NCI-H510A treated with DMSO at 0.1 percent for 48 hours (cell line): ENCODE measurements at places on chromosomes 3 and 15.

DNA sequence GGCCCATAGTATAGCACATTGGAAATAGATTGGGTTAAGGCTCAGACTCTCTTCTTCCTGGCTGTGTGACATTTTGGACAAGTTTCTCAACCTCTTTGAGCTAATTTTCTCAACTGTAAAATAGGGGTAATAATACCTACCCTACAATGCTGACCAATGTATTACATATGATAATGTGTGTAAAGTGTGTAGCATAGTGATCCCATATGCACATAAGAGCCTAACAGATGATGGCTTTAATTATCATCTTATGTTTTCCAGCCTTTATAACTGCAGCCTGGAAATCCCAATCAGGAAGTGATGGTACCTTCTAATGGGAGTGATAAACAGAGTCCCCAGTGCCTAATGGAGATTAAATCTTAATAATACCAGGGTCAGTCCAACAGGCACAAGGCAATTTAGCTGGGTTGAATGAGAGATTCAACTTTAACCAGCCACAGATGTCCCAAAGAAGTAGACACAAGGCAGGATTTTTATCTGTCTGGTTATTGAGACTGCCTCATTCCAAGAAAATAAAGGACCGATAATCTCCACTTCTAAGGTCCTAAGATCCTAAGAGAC lies 12.0 kb downstream of the ADAMTS9 start:
- DNase-seq, result no peak

DNA sequence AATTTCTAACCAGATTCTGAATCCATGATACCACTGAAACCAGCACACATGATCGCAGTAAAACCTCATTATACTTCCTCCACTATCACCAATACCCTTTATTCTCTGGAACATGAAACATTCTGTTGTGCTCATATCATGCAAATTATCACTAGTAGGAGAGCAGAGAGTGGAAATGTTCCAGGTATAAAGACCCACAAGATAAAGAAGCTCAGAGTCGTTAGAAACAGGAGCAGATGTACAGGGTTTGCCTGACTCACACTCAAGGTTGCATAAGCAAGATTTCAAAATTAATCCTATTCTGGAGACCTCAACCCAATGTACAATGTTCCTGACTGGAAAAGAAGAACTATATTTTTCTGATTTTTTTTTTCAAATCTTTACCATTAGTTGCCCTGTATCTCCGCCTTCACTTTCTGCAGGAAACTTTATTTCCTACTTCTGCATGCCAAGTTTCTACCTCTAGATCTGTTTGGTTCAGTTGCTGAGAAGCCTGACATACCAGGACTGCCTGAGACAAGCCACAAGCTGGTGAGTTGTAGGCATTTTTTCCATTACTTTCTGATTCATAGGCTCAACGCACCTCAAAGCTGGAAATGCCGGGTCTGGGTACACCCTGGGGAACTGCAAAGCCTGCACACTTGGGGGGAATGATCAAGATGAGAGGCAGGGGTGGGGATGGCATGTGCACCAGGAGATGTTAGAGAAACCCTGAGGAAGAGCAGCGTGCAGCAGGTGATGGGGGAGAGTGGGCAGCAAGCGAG lies at the start of gene CCR2:
CCR2 (plus strand) TSS at position 465 of the 764 bp plus-strand sequence. CDS start 3,417 bp downstream, outside the sequence.
- no peak for DNase-seq

DNA sequence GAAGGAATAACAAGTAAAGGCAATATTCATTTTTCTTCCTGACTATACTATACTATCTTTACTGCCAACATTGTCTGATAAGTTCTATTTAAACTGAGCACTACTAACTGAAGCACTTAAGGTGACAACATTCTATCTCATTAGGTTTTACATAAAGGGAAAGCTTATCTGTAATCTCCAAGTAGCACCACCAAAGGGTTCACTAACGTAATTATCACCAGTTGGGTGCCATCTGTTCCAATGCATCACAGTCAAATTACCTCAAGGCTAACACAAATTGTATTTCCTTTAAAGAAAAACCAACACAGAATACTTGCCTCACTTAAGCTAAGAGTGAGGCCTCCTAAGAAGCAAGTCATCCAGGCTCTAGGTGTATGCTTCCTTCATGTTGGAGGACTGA lies 453.8 kb downstream of the RAP2B start:
- no peak for DNase-seq

- DNase-seq, result no peak
Observed at GRCh38 chr15:58608129-58608590, 141.3 kb downstream of the ADAM10 start.

GRCh38 chr15:100601163-100601562 lies 821 bp downstream of the LINS1 start:
- no peak for DNase-seq

GRCh38 chr15:90749754-90750153 lies 32.6 kb downstream of the BLM start:
- DNase-seq, result no peak

- DNase-seq, result no peak
Observed at GRCh38 chr15:29070471-29071231, 184.9 kb downstream of the APBA2 start.

DNA sequence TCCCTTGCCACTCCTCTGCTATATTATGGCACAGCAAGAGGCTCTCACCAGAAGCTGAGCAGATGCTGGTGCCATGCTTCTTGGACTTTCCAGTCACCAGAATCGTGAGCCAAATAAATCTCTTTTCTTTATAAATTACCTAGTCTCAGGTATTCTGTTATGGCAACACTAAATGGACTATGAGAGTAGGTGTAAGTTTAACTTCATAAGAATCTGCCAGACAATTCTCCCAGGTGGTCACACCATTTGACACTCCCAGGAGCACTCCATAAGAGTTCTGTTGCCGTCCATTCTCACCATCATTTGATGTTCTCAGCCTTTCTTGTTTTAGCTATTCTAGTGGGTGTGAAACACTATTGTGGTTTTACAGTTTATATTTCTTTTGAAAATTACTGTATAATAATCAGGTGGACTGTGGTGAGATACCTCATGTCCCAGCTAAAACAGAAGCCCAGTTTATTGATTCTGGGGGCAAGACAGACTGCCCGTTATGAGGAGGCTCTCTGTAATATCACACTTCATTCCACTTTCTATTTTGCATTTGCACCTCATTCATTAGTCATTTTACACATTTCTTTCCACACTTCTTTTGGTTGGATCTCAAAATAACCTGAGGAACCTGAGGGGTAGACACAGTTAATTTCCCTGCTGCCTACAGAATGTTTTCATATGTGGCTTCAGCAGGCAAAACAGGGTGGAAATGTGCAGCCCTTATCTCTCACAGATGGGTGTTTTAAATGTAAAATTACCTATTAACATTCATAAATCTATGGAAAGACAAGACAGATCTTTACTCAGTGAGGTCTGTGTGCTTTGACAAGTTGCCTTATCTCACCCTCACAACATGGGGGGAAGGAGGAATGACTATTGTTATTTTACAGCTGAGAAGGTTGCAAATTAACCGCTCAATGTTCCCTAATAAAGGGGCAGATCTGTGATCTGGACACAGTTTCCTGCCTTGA lies 42.1 kb downstream of the CDCP1 start:
- DNase-seq, result no peak

DNA sequence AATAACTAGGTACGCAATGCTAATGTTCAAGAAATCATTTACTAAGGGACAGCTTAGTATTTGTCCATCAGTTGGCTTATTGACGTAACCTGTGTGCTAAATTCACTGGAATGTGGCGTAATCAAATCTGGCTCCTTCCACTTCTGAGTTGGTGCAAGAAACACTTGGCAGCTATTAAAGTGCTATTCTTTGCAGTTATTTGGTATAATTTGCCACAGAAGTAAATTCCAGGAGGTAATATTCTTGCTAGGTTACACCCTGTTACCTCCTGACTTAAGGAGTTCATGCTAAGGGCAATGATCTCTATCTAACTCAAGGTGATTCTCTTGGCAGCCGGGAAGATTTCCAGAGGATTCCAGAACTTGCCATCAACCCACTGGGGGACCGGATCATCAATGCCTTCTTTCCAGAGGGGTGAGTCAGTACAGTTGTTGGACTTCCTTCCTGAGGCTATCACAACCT lies 25.5 kb downstream of the CHP1 start:
- no peak for DNase-seq

- peak; percentile 21 for DNase-seq
Observed at GRCh38 chr3:100603469-100603868, 5.9 kb upstream of the ADGRG7 start.

DNA sequence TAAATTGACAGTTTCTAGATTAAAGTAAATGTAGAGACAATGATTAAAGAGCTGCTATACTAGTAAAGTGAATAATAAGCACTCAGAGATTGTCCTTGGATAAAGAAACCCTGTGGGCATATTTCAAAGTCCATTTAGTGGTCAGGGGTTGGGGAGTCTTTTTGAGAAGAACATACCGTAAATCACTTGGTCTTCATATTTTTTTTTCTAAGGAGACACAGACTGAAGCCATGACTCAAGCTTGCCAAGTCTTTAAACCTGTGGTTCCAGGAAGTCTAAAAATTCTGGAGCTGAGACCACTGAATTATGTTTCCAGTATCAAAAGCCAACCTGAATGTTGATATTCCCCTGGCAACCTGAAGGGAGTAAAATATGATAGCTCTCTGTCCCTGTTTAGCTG lies 171.0 kb downstream of the TPRG1 start:
- peak; percentile 20 for DNase-seq

DNA sequence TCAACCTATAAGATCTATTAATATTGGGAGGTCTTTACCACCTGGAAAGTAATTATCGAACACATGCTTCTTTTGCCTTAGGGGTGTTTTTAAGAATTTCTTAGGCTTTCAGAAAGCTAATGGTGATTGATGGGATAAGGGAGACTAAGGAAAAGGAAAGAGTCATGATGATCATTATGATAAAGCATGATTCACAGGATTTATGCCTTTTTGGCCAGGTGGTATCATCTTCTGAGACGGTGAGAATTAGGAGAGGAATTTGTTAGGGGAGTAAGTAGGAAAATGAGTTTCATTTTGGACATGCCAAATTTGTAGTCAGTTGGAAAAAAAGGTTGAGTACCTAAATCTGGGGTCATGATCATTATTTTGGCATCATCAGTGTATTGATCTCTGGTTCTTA lies 8.9 kb downstream of the ARMC8 start:
- no peak for DNase-seq

GRCh38 chr15:31561156-31561555 lies 234.5 kb downstream of the KLF13 start:
- DNase-seq, result no peak

- DNase-seq, result no peak
Observed at GRCh38 chr3:10518506-10519150, 13.2 kb upstream of the ATP2B2 start.

- DNase-seq, result no peak
Observed at GRCh38 chr3:190031887-190032752, 88.6 kb downstream of the P3H2 start.

DNA sequence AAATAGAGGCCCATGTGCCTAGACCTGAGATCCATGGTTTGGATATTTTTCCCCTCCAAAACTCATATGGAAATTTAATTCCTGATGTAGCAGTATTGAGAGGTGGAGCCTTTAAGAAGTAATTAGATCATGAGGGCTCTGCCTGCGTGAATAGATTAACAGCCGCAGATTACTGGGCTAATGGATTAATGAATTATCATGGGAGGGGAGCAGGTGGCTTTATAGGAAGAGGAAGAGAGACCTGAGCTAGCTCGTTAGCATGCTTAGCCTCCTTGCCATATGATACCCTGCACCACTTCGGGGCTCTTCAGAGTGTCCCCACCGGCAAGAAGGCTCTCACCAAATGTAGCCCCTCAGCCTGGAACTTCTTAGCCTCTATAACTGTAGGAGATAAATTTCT lies 15.8 kb downstream of the ARHGEF26 start:
- DNase-seq, result peak; percentile 9
